CD4-positive, alpha-beta T cell treated with Interleukin-17A for 1 hour (primary cell): ENCODE measurements at places on chromosomes 12 and 14.

DNA sequence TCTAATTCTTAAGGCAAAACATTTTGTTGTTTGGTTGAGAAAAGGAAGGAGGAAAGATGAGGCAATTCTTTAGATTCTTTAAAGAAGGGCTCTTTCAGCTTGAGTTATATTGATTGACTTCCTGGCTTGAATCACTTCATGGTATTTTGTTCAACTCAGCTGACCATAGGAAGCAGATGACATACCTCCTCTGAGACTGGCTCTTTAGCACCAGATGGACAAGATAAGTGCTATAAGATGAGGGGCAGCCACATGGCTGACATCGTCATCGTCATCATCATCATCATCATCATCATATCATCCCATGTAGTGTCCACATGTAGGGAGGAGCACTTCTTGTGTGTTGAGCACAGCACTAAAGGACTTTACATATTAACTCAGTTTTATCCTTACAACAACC lies 81.3 kb downstream of the SSPN start:
- DNase-seq = no peak

GRCh38 chr12:93667672-93668071 lies 9.5 kb upstream of the CRADD start:
- DNase-seq = no peak

- no peak for DNase-seq
These were observed 326.2 kb upstream of the RGS6 start for GRCh38 chr14:71606064-71606463.

GRCh38 chr14:55180434-55180833 lies 11.0 kb downstream of the DLGAP5 start:
- DNase-seq = peak; percentile 6
